ENCODE measurements at places on chromosomes 4 and X.

GRCh38 chr4:180564026-180564425 is 1679.2 kb upstream of the TENM3 start:
- DNase-seq = no peak

DNA sequence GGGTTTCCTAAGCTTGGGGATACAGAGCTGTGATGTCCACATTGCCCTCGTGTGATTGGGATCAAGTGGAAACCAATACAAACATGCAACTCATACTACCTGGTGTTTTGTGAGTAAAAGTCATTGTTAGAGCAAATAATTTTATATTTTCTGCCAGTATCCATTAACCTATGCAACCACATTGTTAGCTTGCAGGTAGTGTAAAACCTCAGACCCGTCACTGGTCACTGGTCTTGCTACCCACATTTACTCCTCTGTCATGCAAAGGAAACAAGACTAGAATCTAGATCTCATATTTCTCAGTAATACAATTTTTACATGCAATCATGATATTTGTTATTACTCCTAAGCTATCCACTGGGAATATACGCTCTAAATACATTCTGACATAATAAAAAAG is 324.3 kb upstream of the NDST4 start:
- DNase-seq = no peak

DNA sequence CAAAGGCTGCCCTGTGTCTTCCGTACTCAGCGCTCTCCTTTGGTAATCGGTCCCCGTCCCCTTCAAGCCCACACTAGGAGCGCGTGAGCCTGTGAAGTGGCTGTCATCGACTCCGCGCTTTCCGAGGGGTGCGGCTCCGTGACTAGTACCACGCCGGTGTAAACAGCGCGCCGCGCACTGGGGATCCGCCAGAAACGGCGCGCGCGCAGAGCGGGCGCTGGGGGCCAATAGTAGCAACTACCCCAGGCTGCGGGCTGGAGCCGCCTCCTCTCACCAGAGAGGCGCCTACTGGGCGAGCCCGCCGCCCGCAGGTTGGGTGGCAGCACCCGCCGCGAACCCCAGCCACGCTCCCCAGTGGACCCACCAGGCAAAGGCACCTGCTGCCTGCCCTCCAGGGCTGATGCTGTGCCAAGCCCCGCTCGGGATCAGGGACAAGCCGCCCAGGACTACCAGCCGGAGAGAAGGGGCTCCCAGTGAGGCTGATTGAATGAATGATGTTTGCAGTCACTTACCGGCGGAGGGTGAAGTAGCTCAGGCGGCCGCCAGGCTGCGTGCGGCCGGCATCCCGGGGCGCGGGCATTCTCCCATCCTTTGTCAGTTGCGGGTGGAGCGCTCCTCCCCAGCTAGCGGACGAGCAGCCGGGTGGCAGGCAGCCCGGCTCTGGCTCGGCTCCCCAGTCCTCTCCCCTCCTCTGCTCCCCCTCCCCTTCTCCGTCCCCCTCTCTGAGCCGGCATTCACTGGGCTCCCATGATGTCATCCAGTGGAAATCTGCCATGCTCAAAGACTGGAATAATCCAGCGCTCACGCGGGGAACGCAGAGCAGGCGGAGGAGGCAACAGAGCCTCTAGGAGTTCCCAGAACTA is 370.3 kb upstream of the SMIM31 start:
- no peak for DNase-seq

DNA sequence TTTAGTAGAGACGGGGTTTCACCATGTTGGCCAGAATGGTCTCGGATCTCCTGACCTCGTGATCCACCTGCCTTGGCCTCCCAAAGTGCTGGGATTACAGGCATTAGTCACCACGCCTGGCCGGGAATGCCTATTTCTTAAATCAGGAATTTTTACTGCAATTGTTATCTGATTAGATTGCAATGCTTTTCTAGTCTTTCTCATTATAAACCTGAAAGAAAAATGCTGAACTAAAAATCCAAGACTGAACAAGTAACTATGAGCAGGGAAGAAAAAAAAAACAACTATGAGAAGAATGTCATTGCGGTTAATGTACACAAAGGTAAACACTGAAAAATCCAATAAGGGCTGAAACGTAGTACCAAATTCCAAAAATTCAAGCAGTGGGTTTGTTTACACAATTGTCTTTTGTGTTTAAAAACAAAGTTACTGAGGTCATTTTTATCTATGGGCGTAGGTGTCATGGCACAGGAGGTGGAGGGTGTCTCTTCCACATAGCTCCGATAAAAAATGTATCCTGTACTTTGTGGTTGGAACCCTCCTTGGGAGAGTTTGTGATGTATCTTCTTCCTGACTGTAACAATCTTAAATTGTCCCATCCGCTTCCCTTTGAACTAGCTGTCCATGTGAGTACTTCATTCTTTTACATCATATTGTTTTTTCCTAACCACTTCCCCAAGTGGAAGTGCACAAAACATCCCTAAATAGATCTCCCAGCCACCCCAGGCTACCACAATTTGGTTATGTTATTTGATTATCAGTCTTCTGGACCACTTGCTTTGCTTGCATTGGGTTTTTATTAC is 11.1 kb upstream of the TMEM156 start:
- no peak for DNase-seq

DNA sequence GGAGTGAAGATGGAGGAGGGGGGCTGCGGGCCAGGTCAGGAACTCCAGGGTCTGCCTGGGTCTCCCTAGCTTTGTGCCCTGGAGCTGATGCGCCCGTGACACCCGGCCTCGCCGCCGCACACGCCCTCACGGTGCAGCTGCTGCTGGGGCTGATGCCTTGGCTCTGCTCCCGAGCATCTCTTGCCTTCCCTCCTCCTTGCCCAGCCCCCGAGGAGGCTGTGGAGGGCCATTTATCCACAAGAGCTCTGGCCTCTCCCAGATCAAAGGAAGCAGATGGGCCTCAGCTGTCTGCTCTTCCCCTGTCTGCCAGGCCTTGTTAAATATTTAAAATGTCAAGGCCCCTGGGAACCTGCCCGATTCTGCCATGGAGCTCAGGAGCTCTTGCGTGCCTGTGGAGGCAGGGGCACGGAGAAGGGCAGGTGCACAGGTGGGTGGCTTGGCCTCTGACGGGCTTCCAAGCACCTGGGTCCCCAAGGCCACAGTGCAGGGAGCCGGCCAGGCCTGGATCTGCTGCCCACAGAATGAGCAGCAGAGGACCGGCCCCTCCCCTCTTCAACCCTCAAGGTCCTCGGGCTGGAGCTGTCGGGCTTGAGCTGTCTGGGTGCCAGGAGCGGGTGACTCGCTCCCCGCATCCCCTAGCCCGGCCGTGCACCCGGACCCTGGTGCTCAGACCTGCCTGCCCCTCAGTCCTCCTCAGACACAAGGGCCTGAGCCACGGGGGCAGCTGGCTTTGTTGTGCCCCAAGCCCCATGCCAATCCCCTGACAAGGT is 20.3 kb downstream of the ATP2B3 start:
- no peak for DNase-seq

DNA sequence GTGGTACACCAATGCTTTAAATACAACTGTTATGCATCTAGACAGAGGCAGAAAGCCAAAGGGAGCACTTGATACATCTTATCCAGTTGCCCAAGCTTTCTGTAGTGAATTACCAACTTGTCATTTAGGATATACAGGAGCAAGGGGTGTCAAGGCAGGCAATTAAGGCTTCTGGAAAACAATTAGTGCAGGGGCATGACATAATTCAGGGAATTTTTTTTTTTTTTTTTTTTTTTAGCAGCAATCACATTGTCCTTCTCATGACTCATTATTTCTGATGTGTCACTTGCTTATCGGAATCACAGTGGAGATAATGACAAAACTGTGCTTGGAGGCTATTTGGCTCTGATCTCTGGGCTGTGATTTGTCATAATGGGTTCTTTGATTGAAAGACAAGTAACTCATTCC is 259.5 kb downstream of the ARHGAP24 start:
- no peak for DNase-seq

- no peak for DNase-seq
Measured at GRCh38 chr4:173924561-173924960, 358.9 kb downstream of the FBXO8 start.

GRCh38 chrX:26376037-26376708 is 160.2 kb downstream of the MAGEB5 start:
- no peak for DNase-seq

GRCh38 chr4:107991945-107992630 is 2.4 kb downstream of the HADH start:
- no peak for DNase-seq

DNA sequence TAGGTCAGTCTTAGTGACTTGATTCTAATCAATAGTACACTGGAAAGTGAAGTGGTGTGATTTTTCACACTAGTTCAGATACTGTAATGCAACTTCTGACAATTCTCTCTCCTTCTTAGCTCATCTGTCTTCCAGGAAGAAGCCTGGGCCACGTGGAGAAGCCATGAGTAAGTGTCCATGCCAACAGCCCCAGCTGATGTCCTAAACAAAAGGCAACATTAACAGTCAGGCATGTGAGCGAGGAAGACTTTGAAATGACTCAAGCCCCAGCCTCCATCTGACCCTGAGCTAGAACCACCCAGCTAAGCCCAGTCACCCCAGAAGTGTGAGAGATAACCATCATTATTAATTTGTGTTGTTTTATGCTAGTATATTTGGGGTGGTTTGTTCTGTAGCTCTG is 115.7 kb upstream of the MAGEB16 start:
- no peak for DNase-seq

- DNase-seq = no peak
Measured at GRCh38 chr4:31283679-31284078, 563.5 kb downstream of the PCDH7 start.

DNA sequence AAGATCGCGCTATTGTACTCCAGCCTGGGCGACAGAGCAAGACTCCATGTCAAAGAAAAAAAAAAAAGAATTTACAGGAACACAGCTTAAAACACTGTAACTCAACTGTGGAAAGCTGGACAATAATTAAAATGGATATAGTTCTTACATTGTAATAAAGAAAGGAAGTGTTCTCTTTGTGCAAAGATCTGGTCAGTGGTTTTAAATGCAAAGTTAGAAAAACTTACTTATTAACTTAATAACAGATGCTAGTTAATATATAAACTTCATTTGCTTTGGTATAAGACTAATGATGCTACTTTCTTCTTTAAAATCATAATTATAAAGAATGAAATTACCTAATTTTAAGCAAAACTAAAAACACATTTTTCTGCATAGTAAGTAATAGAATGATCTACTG is 2024.1 kb upstream of the TENM3 start:
- no peak for DNase-seq

GRCh38 chrX:123339221-123339905 is 155.3 kb downstream of the GRIA3 start:
- no peak for DNase-seq
